T-helper 9 cell (primary cell): ENCODE measurements at places on chromosomes 16 and 17.

GRCh38 chr17:2433696-2434095 is 32.8 kb upstream of the MNT start:
- no peak for DNase-seq

- no peak for DNase-seq
Observed at GRCh38 chr17:8611619-8612298, 18.8 kb downstream of the MYH10 start.

- DNase-seq = no peak
Observed at GRCh38 chr17:30422171-30422570, 43.4 kb downstream of the CPD start.

- peak; percentile 73 for DNase-seq
Observed at GRCh38 chr16:15642557-15643047, 352 bp downstream of the MARF1 start.

DNA sequence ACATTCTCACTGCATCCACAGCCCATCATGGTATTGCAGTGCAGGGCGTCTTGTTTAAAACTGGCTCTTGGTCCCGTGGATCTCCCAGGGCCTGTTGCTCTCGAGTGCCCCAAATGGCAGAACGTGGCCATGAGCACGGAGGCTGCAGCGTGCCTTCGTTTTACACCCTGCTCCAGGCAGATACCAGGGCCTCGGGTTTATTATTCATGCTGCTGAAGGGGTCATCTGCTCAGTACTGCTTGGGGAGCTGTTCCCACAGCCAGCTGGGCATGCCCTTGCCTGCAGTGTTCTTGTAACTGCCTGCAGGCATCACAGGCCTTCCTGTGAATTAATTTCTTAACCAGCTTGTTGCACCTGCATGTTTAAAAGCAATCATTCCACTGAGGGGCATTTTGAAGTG is 129.7 kb upstream of the CHMP6 start:
- peak; percentile 34 for DNase-seq

GRCh38 chr17:17555906-17556305 is 35.6 kb downstream of the PEMT start:
- DNase-seq = no peak

DNA sequence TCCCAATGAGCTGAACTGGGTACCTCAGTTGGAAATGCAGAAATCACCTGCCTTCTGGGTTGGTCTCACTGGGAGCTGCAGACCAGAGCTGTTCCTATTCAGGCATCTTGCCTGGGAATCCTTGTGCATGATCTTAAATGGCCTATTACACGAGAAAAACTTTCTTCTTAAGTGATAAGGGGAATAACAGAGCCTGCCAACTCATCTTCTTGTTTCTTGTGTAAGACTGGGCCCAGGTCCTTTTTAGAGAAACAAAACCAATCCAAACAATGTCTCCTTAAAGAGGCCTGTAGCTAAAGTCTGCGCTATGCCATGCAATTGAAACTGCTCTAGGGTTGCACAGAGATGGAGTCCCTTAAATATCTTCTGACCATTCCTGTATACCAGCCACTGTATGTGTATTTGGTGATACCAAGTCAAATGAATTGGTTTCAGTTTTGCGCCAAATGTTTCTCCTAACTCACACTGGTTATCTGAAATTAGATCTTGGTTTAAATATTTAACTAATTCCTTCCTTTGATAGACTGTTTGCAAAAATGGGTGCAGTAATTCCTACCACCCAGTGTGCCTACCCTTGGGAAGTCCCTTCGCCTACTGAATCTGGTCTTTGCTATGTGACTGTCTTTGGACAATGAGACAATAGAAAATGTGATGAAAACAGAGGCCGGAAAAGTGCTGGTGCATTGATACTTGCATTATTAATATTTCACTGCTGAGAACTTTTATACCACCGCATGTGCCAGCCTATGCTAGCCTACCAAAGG is 6.5 kb upstream of the CCL23 start:
- DNase-seq = no peak

GRCh38 chr16:22216191-22216831 is 10.2 kb downstream of the EEF2K start:
- DNase-seq = no peak

DNA sequence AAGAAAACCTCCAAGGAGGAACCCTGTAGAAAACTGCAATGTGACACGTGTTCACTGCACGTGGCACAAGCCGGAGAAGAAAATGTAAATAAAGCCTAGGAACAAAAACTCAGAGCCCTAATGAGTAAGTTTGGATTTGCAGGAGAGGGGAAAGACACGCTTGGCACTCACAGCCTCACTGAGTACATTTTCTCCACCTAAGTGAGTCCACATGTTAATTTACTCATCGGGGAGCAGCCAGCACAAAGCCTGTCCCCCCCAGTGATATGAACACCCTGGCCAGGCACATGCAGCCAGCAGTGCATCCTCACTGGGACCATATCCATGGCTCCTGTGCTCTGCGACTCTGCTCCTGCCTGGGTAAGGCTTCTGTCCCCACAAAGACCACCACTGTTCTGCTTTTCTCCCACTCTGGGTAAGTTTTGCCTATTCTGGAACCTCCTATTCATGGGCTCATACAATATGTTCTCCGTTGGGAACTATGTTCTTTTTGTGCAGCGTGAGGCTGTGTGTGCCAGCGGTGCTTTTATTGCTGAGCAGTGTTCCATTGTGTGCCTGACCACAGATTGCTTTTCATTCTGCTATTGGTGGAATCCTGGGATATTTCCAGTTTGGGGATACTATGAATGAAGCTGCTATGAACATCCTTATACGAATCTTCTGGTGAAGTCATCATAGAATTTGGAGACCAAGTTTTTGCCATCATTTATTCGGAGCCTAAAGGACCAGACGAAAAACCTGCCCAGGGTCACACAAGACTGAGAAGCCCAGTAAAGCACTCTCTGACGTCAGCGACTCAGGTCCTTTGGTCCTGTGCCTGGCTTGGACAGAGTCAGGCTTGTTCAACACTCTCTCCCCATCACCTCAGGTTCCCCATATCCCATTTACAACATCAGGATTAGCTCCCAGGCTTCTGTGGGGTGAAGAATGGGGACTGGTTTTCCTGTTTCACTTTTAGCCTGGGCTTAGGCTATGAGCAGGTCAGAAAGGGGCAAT is 53.3 kb downstream of the RNF112 start:
- no peak for DNase-seq

DNA sequence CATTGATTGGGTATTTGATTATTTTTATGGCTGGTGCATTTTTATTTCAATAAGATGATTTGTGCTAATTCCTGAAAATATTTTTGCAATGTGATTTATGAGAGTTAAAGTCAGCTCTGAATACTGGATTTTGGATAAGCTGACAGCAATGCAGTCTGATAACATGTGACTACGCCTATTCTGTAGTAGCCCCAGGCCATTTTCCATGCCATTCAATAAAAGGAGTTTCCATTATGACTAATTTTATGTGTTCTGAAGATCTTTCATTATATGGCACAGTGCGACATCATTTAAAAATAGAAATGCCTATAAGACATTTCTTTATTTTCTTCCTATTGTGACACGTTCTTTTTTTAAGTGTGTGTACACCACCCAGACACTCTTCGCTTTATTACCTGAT is 46.3 kb downstream of the KCNJ2 start:
- no peak for DNase-seq

GRCh38 chr17:19311016-19311415 is 51.5 kb downstream of the B9D1 start:
- no peak for DNase-seq

- no peak for DNase-seq
Observed at GRCh38 chr17:8670421-8670820, 39.9 kb upstream of the MYH10 start.

DNA sequence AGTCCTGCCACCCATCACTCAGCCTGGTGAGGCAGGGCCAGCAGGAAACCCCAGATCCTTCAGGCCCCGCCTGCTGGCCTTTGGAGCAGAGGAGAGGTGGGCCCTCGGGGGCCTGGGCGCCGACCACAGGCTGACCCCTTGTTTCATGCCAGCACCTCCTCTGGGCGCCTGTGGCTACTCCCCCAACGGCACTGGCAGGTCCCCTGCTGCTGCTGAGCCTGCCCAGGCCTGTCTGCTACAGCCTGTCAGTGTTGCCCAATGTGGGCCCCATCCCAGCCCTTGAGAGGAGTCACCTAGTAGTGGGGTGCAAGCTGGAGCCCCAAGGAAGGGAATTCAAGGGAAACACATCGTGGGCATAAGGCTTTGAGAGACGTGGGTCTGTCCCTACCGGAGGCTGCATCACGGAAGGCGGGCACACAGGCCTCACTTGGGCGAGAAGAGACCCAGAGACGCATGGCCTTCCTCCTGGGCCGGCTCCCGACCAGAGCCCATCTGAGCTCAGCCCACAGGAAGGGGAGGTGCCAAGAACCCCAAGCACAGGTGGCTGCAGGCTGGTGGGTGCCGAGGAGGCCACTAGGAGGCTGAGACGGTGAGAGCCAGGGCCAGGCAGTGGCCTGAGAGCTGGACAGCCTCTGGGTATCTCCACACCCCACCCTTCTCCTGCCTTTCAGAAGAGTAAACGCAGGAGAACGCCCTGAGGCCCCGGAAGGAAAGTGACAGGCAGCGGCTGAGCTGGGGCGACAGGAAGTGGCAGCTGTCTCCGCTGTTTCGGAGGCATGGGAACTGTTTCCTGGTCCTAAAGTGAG is 8.0 kb upstream of the FASN start:
- peak; percentile 38 for DNase-seq

GRCh38 chr16:48542966-48543365 is 67.0 kb downstream of the N4BP1 start:
- no peak for DNase-seq

DNA sequence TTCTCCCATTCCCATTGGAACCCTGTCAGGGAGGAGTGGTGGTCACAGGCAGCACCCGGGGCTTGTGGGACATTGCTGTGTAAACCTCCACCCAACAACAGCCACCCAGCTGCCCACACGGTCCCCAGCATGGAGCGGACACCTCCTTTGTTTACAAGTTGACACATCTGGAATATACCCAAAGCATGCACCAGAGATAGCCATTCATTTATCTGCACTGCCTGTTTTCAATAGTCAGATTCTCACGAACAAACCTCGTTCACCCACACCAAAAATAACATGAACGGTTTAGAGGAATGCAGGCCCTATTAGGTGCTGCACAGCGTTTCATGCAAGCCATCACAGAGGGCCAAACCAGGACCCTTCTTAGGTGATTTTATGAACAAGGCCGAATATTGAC is 244.8 kb downstream of the FOXL1 start:
- no peak for DNase-seq

- no peak for DNase-seq
Observed at GRCh38 chr17:75614006-75614405, 19.2 kb upstream of the SMIM5 start.

GRCh38 chr16:50718061-50718760 is 23.7 kb upstream of the CYLD start:
- no peak for DNase-seq

GRCh38 chr16:49200223-49200820 is 81.3 kb downstream of the CBLN1 start:
- DNase-seq = no peak

DNA sequence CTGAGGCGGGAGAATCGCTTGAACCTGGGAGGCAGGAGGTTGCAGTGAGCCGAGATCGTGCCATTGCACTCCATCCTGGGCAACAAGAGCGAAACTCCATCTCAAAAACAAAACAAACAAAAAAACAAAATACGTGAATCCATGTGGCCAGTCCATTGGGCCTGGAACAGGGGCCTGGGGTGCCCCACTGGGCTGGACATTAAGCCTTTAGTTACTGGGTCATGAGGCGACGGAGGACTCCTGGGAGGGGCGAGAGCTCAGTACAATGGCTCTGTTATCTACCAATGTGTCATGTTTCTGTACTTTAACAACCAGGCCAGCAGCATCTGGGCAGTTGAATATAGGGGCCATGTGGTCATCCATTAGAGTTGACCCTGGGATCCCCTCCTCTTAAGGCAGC is 18.9 kb upstream of the CLEC18A start:
- no peak for DNase-seq
